ENCODE measurements at places on chromosomes 6 and 20.
A peak's percentile ranks its signal among the peaks of the same experiment; 100 is the strongest.

GRCh38 chr6:168113226-168113625, 34.2 kb upstream of the FRMD1 start:
- no peak for DNase-seq

- DNase-seq, result no peak
Measured at GRCh38 chr6:166465003-166465399, 82.3 kb upstream of the MPC1 start.

GRCh38 chr20:6519556-6519955, 247.9 kb upstream of the BMP2 start:
- no peak for DNase-seq

GRCh38 chr6:35258336-35258735, 1.2 kb upstream of the ZNF76 start:
- no peak for DNase-seq

- DNase-seq, result no peak
Measured at GRCh38 chr6:41232667-41233066, 4.5 kb downstream of the TREML4 start.

DNA sequence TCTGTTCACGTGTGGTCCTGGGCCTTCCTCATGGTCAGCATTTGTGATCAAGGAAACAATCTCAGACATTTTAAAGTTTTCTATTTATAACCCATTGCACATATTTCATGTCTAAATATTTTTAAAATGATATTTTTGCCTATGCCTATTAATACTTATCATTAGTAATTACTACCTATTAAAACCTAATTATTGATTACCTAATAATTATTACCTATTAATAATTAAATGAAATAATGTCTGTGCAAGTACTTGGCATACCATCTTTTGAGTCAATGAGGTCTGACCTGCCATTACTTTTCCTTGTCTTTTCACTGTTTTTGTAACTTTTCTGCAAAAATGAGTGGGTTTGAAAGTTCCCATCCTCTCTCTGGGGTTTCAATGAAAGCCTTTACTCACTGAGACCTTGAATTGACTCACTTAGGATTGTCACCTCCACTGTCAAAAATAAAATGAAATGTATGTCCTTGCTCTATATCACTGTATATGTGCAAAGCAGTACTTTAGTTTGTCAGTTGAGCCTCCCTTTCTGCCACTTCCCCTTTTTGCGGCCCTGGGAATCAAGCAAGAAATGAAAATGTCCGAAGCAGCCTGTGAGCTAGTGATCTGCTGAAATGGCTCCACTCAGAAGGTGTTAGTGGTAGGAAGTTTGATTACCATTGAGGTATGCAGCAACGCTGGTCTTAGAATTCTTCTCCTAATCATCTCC, 87.8 kb downstream of the L3MBTL3 start:
- DNase-seq, result no peak

DNA sequence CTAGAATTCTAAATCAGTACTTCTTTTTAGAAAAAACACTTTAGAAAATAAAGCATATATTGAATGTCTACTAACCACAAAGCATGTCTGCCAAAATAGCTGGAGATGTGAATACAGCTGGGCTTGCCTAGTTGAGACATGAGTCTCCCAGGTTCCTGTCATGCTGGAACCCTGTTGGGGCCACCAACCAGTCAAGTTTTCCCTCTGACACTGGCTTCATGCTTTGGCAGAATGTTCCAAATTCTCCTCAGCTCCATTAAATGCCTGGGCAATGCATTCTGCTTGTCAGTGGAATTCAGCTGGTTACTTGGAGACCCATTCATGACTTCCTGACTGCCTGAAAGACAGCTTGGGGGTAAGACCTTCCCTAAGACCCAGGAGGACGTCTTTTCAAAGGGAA, 87.2 kb downstream of the PRND start:
- no peak for DNase-seq

GRCh38 chr6:88374553-88374952, 208.4 kb upstream of the CNR1 start:
- no peak for DNase-seq

- no peak for DNase-seq
Measured at GRCh38 chr6:135075018-135075417, 20.4 kb upstream of the HBS1L start.

GRCh38 chr6:5958921-5959320, 47.8 kb downstream of the NRN1 start:
- no peak for DNase-seq

GRCh38 chr20:59985864-59986263, 27.6 kb downstream of the CDH26 start:
- no peak for DNase-seq

GRCh38 chr6:158500016-158500735, 59.7 kb upstream of the TMEM181 start:
- DNase-seq, result no peak

DNA sequence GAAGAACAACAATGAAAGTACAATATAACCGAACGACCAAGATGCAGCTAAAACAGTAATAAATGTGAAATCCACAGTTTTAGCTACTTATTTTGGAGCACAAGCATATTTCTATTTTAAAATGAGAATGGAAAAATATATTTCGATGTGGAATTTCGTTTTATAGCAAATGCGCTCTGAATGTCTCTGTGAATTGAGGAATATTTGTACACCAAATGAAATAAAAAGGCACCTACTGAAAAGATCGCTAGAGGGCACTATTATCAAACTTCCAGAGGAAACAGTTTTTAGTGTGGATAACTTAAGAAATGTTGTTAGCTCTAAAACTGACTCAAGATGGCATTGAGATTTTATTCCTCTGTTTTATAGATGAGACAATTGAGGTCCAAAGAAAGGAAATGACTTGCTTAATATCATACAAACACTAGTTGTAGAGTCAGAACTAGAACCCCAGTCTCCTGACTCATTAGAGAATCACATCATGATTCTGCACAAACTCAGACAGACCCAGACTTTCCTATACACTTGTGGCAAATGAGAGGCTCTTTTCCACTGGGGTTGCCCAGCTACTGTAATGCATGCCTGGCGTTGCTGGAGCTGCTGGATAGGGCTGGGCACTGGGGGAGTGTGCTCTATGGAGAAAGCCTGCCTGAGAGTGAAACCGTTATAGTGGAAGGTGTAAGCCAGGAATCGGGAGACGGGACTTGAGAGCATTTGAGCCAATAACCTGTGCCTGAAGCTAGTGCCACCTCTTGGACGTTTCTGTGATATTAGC, 51.9 kb downstream of the GCLC start:
- DNase-seq, result peak; percentile 67

- peak; percentile 38 for DNase-seq
Measured at GRCh38 chr6:15260099-15260821, 14.4 kb downstream of the JARID2 start.

DNA sequence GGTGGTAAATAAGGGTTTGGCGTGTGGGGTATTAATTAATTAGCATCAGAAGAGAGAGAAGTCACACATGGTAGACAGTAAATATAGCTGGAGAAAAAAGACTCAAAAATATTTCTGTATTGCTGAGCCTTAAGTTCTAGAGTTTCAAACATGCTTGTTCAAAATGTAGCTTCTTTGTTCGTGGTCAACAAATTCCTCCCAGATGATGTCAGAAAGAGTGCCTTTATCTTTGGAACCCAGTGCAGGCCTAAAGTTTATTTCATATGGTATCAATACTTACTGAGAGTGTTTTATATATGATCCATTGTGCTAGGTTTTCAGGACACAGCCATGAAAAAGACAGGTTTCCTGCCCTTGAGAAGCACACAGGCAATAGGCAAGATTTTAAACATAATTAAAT, 18.3 kb downstream of the MARCKS start:
- no peak for DNase-seq

DNA sequence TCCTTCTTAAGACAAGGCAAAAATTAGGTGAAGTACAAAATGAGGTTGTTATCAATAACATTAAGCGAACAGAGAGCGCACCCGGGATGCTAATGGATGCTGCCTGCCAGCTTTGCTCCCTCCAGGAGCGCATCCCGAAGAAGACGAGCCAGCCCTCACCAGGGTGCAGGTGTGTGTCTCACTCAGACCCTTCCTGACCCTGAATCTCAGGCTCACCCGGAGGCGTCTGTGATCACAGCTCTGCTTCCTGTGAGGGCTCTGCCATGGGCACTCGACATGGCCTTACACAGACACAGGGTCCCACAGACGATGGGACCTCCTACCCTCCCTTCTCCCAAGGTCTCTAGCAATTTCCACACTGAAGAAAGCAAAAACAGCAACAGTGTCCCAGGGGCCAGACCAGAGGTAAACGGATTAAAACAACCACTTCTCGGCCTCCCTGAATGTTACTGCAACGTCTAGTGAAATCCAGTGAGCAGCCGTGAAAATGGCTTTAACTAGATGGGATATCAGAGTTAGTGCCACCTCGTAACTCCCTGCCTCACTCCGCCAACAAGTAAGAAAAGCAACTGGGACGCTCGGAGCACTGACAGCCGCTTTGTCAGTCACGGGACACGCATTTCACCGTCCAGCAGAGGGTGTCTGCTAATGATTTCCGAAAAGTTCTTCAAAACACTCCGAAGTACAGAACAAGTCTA, 11.7 kb downstream of the ZBTB46 start:
- DNase-seq, result no peak

GRCh38 chr6:105304825-105305224, 98.1 kb downstream of the PREP start:
- DNase-seq, result no peak

GRCh38 chr20:4011226-4011975, 4.0 kb downstream of the RNF24 start:
- DNase-seq, result no peak

GRCh38 chr6:26113570-26113969, 26.3 kb downstream of the HFE start:
- DNase-seq, result no peak

- no peak for DNase-seq
Measured at GRCh38 chr6:41716516-41717391, 18.7 kb downstream of the TFEB start.

DNA sequence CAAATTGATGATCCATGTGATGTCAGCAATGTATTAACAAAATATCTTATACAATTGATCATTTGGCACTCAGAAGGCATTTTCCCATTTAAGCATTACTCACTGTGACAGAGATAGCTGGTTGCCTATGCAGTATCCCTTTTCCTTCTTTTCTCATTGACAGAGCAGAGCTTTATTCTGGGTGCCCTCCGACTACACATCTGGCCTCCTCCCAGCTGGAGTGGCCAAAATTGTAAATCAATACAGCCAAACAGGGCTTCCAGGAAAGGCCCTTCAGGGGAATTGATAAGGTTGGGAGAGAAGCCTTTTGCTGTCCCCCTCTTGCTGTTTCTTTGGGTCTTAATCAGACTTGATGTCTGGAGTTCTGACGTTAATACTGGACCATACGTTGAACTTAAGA, 9.6 kb upstream of the BLOC1S5 start:
- DNase-seq, result no peak

- DNase-seq, result no peak
Measured at GRCh38 chr6:53985366-53985765, 125.9 kb upstream of the MLIP start.

DNA sequence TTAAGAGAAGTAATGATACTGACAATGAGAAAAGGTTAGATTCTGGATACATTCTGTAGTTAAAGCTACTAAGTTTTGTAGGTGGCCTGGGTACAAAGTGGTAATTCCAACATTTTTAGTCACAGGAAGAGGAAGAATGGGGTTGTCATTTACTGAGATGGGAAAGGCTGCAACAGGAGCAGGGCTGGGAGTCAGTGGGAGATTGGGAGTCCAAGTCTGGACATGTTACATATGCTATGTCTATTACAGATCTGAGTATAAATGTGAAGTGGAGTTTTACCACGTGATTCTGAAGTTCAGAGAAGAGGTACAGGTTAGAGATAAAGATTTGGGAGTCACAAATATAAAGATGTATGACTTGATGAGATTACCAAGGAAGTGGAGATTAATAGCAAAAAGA, 116.2 kb downstream of the RWDD2A start:
- DNase-seq, result no peak

- DNase-seq, result peak; percentile 43
Measured at GRCh38 chr6:10518557-10519407, 2.4 kb upstream of the GCNT2 start.

GRCh38 chr20:13478366-13478765, 160.4 kb downstream of the TASP1 start:
- DNase-seq, result no peak

DNA sequence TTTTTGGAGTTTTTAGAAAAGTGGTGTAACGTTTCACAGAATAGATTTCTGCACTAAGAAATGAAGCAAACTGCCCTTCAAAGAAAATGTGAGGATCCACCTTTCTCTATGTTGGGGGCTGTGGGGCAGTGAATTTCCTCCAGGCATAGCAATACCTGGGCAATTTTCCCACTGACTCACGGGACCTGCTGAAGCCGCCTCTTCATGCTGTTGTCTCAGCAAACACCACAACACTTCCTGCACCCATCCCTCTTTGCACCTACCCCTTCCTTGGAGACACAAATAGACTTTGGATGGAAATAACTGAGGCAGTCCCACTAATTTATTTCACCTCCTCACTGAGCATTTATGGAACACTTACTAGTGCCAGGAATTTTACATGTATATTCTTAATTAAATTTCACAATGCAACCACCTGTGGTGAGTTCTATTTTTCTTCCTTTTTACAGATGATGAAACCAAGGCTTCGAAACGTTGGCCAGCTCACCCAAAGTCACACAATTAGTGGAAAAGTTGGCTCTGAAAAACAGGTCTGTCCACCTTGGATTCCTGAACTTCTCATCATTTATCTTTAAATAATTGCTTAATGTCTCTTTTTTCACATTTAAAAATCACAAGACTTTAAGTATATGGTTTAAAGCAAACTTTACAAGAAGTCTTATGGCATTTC, 17.2 kb upstream of the ADGRF1 start:
- no peak for DNase-seq

GRCh38 chr6:138017166-138017757, 90.0 kb downstream of the PERP start:
- no peak for DNase-seq

- DNase-seq, result no peak
Measured at GRCh38 chr6:42599558-42599957, 35.7 kb downstream of the UBR2 start.

GRCh38 chr20:34886122-34886521, 9.7 kb downstream of the ACSS2 start:
- no peak for DNase-seq

- DNase-seq, result no peak
Measured at GRCh38 chr6:156352861-156353260, 424.3 kb upstream of the ARID1B start.

- DNase-seq, result no peak
Measured at GRCh38 chr6:487956-488355, 96.4 kb downstream of the IRF4 start.

GRCh38 chr20:4081421-4081820, 66.1 kb upstream of the RNF24 start:
- no peak for DNase-seq

GRCh38 chr6:84645563-84646266, 118.7 kb downstream of the TBX18 start:
- no peak for DNase-seq

- no peak for DNase-seq
Measured at GRCh38 chr6:43887340-43887858, 117.4 kb downstream of the VEGFA start.

GRCh38 chr20:20333866-20334265, 34.0 kb upstream of the INSM1 start:
- no peak for DNase-seq

- DNase-seq, result no peak
Measured at GRCh38 chr6:43223175-43223574, 6.1 kb downstream of the DNPH1 start.

All from umbilical cord (tissue), 2 donors.